ENCODE measurements at places on chromosomes 12 and 14.

DNA sequence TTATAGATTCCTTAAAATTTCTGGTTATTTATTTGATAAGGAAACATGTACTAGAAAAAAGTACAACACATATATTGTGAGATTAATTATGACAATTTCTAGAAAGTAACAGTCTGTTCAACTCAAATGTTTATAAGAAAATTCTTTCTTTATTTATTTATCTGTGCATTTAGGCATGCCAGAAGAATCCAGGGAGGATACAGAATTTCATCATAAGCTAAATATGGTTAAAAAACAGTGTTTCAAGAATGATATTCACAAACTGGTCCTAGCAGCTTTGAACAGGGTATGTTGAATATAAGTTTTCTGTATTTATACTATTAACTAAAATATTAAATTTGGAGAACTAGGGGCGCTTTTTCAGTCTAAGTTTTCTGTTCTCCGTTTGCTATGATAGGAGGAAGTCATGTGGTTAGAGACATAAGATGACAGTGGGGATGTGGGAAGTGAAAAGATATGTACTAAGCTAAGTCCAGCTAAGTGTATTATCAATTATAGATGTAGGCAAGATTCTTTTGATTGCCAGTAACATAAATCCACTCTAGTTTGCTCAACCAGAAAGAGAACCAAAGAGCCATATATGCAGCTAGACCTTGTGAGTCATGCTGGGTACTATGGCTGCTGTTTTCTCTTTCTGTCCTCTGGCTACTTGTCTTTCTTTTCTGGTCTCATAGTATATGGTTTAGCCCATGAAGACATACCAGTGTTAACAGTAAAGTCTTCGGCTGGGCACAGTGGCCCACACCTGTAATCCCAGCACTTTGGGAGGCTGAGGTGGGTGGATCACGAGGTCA is 39.0 kb downstream of the LRRK2 start:
- no peak for DNase-seq

DNA sequence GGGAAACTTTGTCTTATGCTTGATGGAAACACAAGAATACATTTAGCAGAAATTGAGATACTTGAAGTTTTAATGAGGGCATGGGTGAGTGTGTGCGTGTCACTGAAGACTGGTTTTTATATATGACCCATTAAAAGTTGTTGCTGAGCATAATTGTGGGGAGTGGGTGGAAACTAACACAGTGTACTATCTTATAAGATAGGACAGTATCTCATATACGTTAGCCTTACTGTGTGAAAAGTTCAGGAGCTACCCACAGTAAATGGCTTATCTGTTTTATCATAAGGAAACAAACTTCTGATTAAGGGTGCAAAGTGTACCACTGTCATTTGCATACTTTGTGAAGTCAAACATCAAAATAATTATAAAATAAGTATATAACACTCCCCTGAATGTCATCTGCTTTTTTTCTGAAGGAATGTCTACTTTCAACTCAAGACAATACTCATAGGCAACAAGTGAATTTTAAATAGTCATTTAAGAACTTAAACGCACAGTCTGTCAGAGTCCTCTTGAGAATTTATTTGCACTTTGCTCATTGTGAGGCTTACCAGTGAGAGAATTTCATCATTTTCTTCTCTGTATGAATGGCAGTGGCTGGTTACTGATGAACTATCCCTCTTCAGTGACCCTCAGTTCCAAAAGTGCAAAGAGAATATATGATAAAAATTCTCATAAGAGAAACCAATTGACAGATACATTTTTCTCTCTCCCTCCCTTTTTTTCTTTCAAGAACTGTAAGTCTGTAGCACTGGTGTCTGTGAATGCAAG is 4.2 kb downstream of the PDE3A start:
- DNase-seq, result no peak

DNA sequence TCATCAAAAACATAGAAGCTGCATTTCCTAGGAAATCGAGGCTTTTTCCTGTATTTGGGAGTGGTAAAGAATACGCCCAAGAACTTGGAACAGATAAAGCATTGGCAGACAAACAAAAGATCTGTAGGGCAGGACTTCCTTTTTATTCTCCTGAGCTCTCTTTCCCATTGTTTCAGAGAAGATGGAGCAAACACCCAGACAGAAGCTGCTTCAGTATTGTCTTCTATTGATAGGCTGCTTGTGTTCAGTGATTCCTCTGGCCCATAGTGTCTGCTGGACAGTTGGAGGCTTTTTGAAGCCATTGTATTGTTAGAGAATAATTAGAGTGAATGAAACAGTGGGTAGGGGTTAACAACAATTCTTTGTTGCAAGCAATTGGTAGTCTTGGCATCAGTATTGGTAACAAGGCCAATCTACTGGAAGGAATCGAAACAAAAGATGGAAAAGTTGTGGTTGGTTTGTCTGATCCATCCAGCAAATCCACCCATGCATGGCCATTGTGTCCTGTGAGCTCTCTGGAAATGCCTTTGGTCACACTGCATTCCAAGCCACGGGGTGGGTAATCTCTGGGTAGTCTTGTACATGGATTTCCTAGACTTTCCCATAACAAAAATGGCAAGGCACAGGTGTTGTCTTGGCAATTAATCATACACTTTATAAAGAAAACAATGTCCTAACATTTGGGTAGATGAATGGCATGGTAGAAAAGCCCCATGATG is 424.8 kb downstream of the RAD51B start:
- no peak for DNase-seq

DNA sequence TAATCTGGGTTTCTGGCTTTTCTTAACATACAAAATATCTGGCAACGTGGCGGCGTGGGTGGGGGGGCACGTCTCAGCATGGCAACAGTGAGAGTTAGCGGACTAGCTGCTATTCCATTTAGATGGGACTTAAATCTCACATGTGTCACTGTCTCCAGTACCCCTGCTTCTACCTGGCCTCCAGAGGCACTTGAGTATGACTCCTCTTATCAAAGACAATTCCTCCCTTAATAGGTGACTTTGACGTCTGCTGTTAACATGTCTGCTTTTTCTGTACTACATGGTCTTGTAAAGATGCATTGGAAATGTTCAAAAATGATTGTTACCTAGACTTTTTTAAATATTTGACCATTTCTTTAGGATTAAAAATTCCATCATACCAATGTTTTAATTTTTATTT is 456.2 kb downstream of the TMTC2 start:
- no peak for DNase-seq

DNA sequence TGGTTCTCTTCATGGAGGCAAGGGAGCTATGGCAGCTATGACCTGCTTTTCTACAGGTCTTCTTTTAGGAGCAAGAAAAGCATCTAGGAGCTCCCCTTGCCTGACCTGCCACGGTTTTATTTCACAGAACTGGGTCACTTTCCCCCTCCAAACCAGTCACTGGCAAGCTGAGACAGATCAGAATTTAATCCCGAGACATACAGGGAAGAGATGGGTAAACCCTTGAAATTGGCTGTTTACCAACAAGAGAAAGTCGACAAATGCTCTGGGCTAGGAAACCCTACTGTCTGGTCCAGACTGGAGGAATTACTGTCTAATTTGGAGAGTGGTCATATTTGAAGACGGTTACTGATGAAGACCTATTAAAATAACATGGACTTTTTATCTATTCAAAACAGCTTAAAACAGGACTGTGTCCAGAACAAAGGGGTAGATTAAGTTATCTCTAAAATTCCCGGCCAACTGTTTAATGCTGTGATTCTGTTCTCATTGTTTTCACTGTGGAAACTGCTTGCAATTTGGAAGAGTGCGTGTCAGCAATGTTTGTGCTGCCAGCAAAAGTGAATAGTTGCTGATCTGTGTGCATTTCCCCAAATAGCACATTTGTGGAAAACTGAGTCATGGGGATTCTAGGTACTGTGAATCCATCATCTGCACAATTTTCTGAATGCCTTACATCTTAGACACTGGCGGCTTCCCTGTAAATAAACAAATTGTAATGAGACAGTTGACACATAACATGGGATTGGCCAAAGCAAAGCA is 73.4 kb upstream of the EEA1 start:
- peak; percentile 83 for DNase-seq

GRCh38 chr14:42130815-42131214 is 524.1 kb downstream of the LRFN5 start:
- no peak for DNase-seq

GRCh38 chr14:74978416-74978947 is 23.1 kb upstream of the PGF start:
- peak; percentile 85 for DNase-seq

- DNase-seq, result peak; percentile 95
Measured at GRCh38 chr14:24296341-24297157, 3.0 kb downstream of the DHRS1 start.

DNA sequence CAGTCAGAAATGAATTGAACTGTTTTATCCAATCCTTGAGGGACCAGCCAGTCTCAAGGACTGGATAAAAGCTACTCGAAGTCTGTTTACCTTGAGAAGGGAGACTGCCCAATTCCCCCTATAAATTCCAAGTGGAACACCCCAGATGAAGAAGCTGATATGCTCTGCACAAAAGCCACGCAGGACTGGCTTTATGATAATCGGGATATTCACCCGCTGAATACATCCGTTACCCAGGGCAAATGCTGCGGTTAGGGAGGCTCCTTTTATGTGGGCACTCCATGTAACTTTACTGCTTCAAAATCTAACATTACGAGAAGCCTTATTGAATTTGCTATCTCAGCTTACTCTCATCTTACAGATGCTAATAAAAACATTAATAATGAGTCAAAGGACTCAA is 119.1 kb downstream of the DENND5B start:
- peak; percentile 64 for DNase-seq

- DNase-seq, result no peak
Measured at GRCh38 chr12:131684015-131684725, 26.7 kb upstream of the SFSWAP start.

DNA sequence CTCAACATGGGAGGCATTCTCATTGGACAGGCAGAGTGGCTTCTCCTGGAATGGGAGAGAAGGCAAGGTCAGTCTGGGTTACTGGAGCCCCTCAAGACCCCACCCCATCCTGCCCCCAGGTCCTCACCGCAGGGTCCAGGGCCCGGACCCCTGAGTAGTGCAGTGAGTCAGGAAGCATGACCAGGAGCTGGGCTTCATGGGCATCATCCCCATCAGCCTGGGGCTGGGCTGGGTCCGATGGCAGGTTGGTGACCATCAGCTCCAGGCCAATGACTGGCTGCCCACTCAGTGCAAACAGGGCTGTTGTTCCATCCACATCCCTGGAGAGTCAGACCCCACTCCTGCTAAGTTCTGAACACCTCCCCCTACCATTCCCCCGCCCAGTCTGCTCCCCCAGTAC is 13.1 kb downstream of the ITGA7 start:
- DNase-seq, result no peak

DNA sequence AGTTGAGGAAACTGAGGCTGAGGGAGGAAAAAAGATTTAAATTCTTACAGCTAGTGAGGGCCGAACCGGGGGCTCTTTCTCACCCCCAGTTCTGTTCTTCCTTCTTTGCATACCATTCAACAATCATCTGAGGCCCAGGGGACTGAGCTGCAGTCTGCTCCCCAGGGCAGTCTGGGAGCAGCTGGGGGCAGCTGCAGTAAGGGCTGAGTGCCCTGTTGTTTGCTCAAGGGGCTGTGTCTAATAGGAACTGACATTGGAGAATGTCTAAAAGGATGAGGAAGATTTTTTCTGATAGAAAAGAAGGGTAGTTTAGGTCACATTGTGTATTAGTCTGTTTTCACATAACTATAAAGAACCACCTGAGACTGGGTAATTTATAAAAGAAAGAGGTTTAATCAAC is 42.2 kb downstream of the SLC17A8 start:
- no peak for DNase-seq

DNA sequence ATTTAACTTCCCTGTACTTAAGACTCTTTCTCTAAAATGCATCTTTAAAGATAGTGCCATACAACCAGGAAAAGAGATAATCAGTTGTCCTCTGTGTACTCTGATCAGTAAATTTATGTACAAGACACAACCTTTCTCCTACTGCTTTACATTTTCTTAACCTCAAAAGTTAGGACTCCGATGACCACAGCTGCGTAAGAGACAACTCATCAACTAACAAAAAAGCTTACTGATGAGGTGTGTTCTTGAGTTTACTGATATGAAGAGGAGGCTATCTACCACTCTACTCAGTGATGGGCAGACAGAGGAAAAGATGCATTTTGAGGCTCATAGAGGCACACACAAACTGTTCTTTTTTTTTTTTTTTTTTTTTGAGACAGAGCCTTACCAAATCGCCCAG is 71.4 kb upstream of the HIF1A start:
- DNase-seq, result no peak

DNA sequence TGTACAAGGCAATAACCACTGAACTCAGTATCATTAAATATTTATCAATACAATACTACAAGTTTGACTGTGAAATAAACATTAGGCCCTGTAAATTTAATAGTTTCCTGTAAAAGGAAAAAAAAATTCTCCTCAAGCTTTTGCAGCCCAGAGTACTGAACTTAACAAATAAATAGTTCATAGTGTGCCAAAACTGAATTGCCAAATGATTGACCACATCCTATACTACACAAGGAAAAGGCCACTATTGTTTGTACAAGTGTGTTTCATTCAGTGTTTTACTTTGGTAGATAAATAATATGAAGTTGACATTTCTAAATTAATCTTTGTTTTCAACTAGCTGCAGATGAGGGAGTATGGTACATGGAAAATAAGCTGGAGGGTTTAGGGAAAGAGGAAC is 379.6 kb downstream of the FLRT2 start:
- no peak for DNase-seq
